ENCODE measurements at places on chromosomes 12 and 14. TPM values are rescaled to one million over a fixed set of nuclear protein-coding genes. Genes with fewer than 3 reads are reported as not detected.

- no peaks in the 10 kb centered on the region for H3K4me1 ChIP-seq
- DNase-seq = no peak
- no peak overlapping the region for H3K27ac ChIP-seq
- no peak overlapping the region for H3K4me3 ChIP-seq
Measured at GRCh38 chr14:28577711-28578131, 188.9 kb upstream of the FOXG1 start.

- no peaks in the 10 kb centered on the region for H3K27me3 ChIP-seq
- H3K27ac ChIP-seq = no peak overlapping the region
- no peak for DNase-seq
- H3K4me1 ChIP-seq = peaks cover 7% of the 10 kb centered on the region
- H3K36me3 ChIP-seq = no peaks in the 10 kb centered on the region
- no peak overlapping the region for H3K4me3 ChIP-seq
Measured at GRCh38 chr12:4169531-4169930, 104.0 kb upstream of the CCND2 start.

DNA sequence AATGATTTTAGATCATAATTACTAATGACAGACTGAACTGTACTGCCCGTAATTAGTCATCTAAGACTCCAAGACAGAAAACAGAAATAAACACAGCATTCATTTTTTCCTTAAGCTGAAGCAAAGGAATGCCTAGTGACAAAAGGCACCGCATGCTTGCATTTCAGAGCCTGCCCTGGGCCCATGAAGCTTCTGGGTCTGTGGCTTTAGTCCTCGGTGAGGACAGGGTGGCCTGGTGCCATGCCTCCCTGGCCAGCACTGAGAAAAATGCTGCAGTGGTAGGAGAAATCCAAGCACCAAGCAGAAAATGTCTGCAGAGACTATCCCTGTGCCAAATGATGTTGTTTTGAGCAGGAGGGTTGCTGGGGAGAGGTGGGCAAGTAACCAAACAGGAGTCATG lies 171.6 kb downstream of the CALM1 start:
- H3K4me3 ChIP-seq = no peak overlapping the region
- H3K27me3 ChIP-seq = no peaks in the 10 kb centered on the region
- no peaks in the 10 kb centered on the region for H3K36me3 ChIP-seq
- H3K4me1 ChIP-seq = peaks cover 4% of the 10 kb centered on the region

DNA sequence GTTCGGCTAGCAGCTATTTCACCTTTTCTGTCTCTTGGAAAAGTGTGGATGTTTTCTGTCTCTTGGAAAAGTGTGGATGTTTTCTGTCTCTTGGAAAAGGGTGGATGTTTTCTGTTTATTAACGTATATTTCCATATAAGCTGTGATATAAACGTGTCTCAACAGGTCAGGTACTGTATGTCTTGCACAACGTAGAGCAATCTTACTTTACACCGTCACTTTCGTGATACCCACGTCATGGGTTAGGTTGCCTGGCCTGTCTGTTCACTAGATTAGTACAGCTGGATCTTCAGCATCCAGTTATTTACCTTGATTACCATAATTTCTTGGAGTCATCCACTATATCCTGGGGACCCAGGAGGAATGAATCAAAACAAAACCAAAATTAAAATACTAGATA lies 14.1 kb downstream of the CLEC7A start:
- DNase-seq = no peak
- H3K4me1 ChIP-seq = no peaks in the 10 kb centered on the region
- H3K27ac ChIP-seq = no peak overlapping the region
- H3K36me3 ChIP-seq = no peaks in the 10 kb centered on the region

GRCh38 chr12:104722601-104723534 lies 235.2 kb downstream of the SLC41A2 start:
- no peaks in the 10 kb centered on the region for H3K36me3 ChIP-seq
- no peak overlapping the region for H3K4me3 ChIP-seq
- no peak for DNase-seq
- H3K27ac ChIP-seq = no peak overlapping the region

GRCh38 chr14:50955373-50956043 lies 11.2 kb upstream of the PYGL start:
- H3K27me3 ChIP-seq = no peaks in the 10 kb centered on the region
- peak overlapping the region; percentile 93 for H3K27ac ChIP-seq
- no peak overlapping the region for H3K4me3 ChIP-seq
- peak; percentile 96 for DNase-seq
- peaks cover 14% of the 10 kb centered on the region for H3K4me1 ChIP-seq
- H3K36me3 ChIP-seq = no peaks in the 10 kb centered on the region

DNA sequence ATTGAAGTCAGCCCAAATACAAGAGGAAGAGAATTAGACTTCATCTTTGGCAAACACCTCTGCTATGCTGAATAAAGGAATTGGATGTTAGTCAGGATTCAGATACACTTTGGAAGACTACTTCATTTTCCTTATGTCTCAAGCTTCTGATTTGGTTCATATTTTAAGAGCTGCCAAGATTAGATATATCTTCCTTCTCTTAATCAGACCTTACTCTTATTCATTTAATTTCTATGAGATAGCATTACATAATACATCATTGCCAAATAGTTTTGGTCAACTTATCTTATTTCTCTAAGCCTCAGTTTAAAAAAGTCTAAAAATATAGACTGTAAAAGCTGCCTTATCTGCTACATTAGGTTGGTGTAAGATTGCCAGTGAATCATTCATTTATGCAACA lies 330.6 kb upstream of the NAV3 start:
- H3K4me3 ChIP-seq = no peak overlapping the region
- no peaks in the 10 kb centered on the region for H3K36me3 ChIP-seq
- no peaks in the 10 kb centered on the region for H3K27me3 ChIP-seq
- H3K27ac ChIP-seq = no peak overlapping the region
- no peaks in the 10 kb centered on the region for H3K4me1 ChIP-seq

- no peak overlapping the region for H3K27ac ChIP-seq
- no peaks in the 10 kb centered on the region for H3K4me1 ChIP-seq
- no peak for DNase-seq
- H3K4me3 ChIP-seq = no peak overlapping the region
Measured at GRCh38 chr14:105198588-105198987, 17.5 kb upstream of the NUDT14 start.

DNA sequence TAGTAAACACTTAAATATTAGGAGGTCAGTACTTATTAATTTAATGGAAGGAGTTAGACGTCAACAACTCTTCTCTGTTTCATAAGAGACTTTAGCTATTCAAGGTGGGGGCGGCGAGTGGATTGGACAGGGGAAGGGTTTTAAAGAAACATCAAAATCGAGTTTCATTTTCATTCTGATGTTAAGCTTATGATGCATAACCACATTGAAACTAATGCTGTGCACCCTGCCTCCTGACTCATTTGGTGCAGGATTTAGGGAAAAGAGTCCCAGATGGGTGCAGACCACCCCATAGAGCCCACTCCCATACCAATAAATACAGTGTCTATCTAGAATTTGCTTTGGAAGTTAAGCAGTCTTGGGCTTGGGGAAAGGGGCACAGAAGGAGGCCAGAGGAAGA lies 7.4 kb downstream of the ZBTB39 start:
- peaks cover 21% of the 10 kb centered on the region for H3K36me3 ChIP-seq
- H3K4me3 ChIP-seq = no peak overlapping the region
- H3K27ac ChIP-seq = no peak overlapping the region
- DNase-seq = no peak
- H3K27me3 ChIP-seq = no peaks in the 10 kb centered on the region

- H3K27me3 ChIP-seq = peaks cover 46% of the 10 kb centered on the region
- DNase-seq = no peak
- no peak overlapping the region for H3K4me3 ChIP-seq
- peaks cover 16% of the 10 kb centered on the region for H3K4me1 ChIP-seq
- H3K27ac ChIP-seq = no peak overlapping the region
- no peaks in the 10 kb centered on the region for H3K36me3 ChIP-seq
Measured at GRCh38 chr12:120646044-120646443, 5.6 kb downstream of the CABP1 start.

AKAP6 gene
- polyA plus RNA-seq = 1.3 TPM

RNFT2 gene
- 0.95 TPM for polyA plus RNA-seq

DNA sequence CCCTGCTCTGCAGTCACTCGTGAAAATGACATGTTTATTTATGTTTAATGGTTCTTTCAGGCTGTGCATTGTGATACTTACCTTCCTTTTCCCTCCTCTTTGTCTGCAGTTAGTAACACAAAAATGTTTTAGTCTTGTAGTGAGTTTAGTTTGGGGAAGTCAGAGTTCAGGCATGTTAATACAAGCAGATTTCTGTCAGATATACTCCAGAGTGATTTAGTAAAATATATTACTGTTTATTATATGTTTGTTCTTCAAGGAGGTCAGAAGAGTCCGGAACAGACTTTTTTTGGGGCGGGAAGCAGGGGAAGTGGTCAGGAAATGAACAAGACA lies 28.7 kb downstream of the MSRB3 start:
- H3K4me3 ChIP-seq = peak overlapping the region; percentile 4
- peaks cover 24% of the 10 kb centered on the region for H3K4me1 ChIP-seq
- DNase-seq = no peak
- H3K36me3 ChIP-seq = no peaks in the 10 kb centered on the region
- H3K27me3 ChIP-seq = no peaks in the 10 kb centered on the region
- peak overlapping the region; percentile 53 for H3K27ac ChIP-seq

CNIH1 gene
- 322 TPM for polyA plus RNA-seq

DNA sequence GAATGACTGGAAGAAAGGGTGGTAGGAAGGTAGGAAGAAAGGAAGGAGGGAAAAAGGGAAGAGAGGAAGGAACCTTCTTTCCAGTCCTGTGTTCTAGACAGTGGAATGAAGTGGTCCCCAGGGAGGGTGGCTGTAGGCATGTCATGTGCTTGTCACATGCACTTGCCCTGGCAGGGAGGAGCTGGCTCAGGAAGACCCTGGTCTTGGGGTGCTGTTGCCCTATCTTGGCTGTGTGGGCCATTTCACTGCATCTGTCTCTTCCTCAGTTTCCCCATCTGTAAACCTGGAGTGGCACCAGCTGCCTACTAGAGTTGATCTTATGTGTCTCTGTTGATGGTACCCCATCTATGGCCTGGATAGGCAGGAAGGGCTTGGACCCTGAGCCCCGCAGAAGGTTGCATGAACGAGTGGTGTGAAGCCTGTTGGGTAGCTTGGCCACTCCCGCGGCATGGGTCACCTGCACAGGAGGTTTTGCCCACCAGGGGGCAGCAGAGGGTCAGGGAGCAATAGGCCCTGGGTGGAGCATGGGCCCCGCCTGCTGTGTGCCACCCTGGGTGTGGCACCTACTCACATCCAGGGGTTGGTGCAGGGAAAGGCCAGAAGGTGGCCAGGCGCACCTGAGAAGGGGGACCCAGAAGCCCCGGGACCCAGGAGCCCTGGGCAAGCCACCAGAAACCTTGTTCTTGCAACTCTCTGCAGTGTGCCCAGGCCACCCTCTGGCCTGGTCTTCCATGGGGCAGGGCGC lies 25.1 kb downstream of the MEG3 start:
- no peak overlapping the region for H3K4me3 ChIP-seq
- no peaks in the 10 kb centered on the region for H3K36me3 ChIP-seq
- H3K4me1 ChIP-seq = no peaks in the 10 kb centered on the region
- no peak overlapping the region for H3K27ac ChIP-seq
- peak; percentile 33 for DNase-seq
- no peaks in the 10 kb centered on the region for H3K27me3 ChIP-seq

ATP2A2 gene
- 127 TPM for polyA plus RNA-seq

- H3K4me1 ChIP-seq = no peaks in the 10 kb centered on the region
- DNase-seq = no peak
- peaks cover 4% of the 10 kb centered on the region for H3K36me3 ChIP-seq
- no peak overlapping the region for H3K27ac ChIP-seq
- no peaks in the 10 kb centered on the region for H3K27me3 ChIP-seq
Measured at GRCh38 chr12:132578826-132579225, 31.6 kb downstream of the LRCOL1 start.

GRCh38 chr14:42541535-42542001 lies 934.9 kb downstream of the LRFN5 start:
- no peak for DNase-seq
- no peaks in the 10 kb centered on the region for H3K4me1 ChIP-seq
- no peak overlapping the region for H3K27ac ChIP-seq
- H3K36me3 ChIP-seq = no peaks in the 10 kb centered on the region
- H3K4me3 ChIP-seq = no peak overlapping the region

GRCh38 chr12:49616533-49617219 lies 6.7 kb upstream of the PRPF40B start:
- H3K4me1 ChIP-seq = peaks cover 12% of the 10 kb centered on the region
- H3K36me3 ChIP-seq = no peaks in the 10 kb centered on the region
- DNase-seq = no peak
- H3K27ac ChIP-seq = no peak overlapping the region
- H3K27me3 ChIP-seq = no peaks in the 10 kb centered on the region

GRCh38 chr12:100251917-100252316 lies 15.0 kb downstream of the DEPDC4 start:
- no peaks in the 10 kb centered on the region for H3K27me3 ChIP-seq
- DNase-seq = no peak
- H3K4me3 ChIP-seq = no peak overlapping the region

DNA sequence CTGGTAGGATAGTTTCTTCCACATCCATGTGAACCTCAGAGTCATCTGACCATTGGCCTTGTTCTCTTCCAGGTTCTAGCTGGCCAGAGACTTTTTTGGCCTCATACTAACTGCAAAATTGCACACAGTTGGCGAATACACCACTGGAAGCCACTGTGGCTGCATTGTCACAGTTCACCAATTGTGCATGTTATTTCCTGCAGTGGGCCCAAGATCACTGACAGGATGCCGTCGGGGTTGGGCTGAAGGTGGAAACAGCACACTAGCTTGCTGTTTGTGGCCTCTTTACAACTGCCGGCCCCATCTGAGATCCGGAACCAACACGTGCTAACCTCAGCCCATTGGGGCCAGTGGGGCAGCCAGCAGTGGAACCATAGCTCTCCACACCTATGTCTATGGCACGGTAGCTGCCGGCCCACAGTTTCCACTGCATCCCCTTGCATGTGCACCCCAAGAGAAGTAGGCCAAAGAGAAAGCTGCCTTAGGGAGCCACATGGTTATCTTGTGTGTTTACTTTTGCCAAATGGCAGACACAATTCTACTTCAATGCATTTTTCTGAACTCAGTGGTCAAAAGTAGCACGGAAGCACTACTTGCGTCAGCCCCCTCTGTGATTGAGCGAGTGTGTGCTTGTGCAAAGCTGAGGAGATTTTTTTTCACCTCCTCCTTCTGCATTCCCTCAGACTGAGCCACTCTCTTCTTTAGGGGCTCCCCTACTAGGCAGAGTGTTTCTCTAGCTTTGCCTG lies 464.0 kb downstream of the RAD51B start:
- H3K36me3 ChIP-seq = no peaks in the 10 kb centered on the region
- DNase-seq = no peak
- H3K4me1 ChIP-seq = peaks cover 6% of the 10 kb centered on the region
- no peaks in the 10 kb centered on the region for H3K27me3 ChIP-seq

SERPINA9 gene
- not detected for polyA plus RNA-seq

- no peaks in the 10 kb centered on the region for H3K27me3 ChIP-seq
- H3K36me3 ChIP-seq = no peaks in the 10 kb centered on the region
- no peak overlapping the region for H3K27ac ChIP-seq
- H3K4me3 ChIP-seq = no peak overlapping the region
- peaks cover 20% of the 10 kb centered on the region for H3K4me1 ChIP-seq
- DNase-seq = no peak
Measured at GRCh38 chr12:66921151-66921550, 242.3 kb upstream of the GRIP1 start.

OR4E2 gene
- not detected for polyA plus RNA-seq

CFAP251 gene
- 74.2 TPM for polyA plus RNA-seq

- no peaks in the 10 kb centered on the region for H3K27me3 ChIP-seq
- H3K36me3 ChIP-seq = no peaks in the 10 kb centered on the region
- H3K4me3 ChIP-seq = no peak overlapping the region
- DNase-seq = no peak
- no peak overlapping the region for H3K27ac ChIP-seq
Measured at GRCh38 chr14:67928375-67928774, 108.8 kb downstream of the RAD51B start.

DHH gene
- polyA plus RNA-seq = not detected

Data from keratinocyte (primary cell).